Activated gamma-delta T cell (primary cell): ENCODE measurements at places on chromosomes 7 and 10.

- no peak for DNase-seq
Observed at GRCh38 chr10:114933588-114933987, 4.4 kb upstream of the TRUB1 start.

DNA sequence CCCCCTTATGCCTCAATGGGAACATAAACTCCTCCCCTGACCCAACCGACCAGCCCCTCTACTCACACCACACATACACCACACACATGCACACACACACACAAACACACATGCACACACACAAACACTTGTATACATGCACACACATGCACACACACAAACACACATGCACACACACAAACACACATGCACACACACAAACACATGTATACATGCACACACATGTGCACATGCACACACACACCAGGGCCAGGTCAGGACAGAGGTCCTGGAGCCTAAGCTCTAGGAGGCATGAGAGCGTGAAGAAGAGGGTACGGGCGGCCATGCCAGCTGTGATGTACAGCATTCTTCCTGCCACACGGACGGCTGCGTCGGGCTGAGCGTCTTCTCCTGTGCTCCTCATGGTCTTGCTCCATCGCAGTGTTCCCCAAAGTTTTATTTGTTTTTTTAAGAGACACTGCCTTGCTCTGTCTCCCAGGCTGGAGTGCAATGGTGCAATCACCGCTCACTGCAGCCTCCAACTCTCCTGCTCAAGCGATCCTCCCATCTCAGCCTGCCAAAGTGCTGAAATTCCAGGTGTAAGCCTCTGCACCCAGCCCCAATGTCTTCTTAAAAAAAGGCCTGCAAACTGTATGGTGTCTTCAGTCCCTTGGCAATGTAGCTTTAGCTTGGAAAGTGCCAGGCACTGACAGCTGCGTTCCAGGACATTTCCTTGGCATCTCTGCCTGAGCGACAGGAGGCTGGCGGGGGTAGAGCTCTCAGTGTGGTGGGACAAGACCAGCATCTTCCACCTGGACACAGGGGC is 38.8 kb upstream of the INPP5A start:
- no peak for DNase-seq

DNA sequence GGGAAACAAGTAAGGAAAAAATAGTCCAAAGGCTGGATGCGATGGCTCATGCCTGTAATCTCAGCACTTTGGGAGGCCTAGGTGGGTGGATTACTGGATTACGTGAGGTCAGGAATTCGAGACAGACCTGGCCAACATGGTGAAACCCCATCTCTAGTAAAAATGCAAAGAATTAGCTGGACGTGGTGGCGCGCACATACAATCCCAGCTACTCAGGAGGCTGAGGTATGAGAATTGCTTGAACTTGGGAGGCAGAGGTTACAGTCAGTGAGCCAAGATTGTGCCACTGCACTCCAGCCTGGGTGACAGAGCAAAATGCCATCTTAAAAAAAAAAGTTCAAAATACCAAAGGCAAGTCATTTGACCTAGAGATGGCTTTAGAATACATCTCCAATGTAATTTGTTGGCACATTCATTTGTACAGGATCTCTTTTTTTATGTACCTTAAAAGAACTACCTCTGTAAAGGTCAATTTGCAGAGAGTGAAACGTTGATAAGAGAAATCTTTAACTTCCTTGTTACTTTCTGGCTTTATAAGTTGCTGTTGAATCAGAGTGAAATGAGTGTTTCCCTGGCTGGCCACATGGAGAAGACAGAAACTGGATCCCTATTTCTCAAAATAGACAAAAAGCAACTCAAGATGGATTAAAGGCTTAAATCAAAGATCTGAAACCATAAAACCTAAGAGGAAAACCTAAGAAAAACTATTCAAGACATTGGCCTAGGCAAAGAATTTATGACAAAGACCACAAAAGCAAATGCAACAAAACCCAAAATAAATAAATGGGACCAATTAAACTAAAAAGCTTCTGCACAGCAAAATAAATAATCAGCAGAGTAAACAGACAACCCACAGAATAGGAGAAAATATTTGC is 260.7 kb downstream of the KLF6 start:
- no peak for DNase-seq

GRCh38 chr10:36280890-36281499 is 638.9 kb upstream of the FZD8 start:
- DNase-seq, result no peak
